ENCODE measurements at places on chromosomes 2 and 18. TPM values are rescaled to one million over a fixed set of nuclear protein-coding genes. Genes with fewer than 3 reads are reported as not detected.

LIMS2 gene
- total RNA-seq, result 44.2 TPM

SOX11 gene
- total RNA-seq, result not detected

CCDC150 gene
- total RNA-seq, result 3.9 TPM

TAF1B gene
- 20.1 TPM for total RNA-seq

SLC9A4 gene
- not detected for total RNA-seq

CLIP4 gene
- total RNA-seq, result 63.1 TPM

POTEC gene
- total RNA-seq, result not detected

KIAA2012 gene
- total RNA-seq, result not detected

TSPYL6 gene
- not detected for total RNA-seq

SYT4 gene
- total RNA-seq, result 4.7 TPM

USP37 gene
- total RNA-seq, result 23.3 TPM

FSHR gene
- not detected for total RNA-seq

OXER1 gene
- total RNA-seq, result 1.2 TPM

CBLN2 gene
- total RNA-seq, result not detected

DNA sequence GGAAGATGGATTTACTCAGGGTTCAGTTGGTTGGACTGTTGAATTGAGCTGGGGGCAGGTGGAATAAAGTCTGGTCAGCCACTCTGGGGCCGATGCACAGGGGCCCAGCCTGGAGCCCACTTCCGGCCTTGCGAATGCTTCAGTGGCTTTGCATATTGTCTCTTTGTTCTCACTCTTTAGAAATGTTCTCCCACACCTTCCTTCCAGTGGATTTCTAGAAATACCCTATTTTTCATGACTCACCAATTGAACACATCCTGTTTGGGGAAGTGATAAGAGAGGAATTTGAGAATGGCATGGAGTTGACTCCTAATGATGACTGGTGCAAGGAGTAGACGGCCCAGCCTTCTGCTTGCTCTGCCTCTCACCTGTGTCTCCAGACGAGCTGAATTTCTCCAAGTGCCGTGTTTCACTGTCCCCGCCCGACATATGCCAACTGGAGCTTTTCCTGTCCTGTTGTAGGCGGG, 28.1 kb downstream of the ASAP2 start:
- H3K4me1 ChIP-seq, result peaks cover 86% of the 10 kb centered on the region
- peak overlapping the region; percentile 83 for H3K27ac ChIP-seq
- no peaks in the 10 kb centered on the region for H3K27me3 ChIP-seq

DNA sequence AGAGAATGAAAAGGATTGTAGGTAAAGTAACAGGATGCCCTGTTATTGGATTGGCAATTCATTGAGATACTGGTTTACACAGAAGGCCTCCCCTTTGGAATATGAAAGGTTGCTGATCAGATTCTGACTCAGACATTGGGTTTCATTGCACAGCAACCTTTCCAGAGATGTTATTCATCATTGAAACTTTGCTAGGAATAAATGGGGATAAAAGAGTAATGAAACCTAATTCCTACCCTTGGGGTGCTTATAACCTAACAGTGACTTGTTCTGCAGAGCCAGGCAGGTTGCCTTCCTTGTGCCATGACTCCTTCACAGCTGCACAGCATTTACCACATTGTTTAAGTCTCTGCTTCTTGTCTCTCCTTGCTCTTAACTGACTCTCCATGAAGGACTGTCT, 5.0 kb downstream of the NAB1 start:
- no peaks in the 10 kb centered on the region for H3K27me3 ChIP-seq
- peaks cover 81% of the 10 kb centered on the region for H3K4me1 ChIP-seq
- no peak for DNase-seq
- no peaks in the 10 kb centered on the region for H3K36me3 ChIP-seq

GRCh38 chr2:239187464-239188253, 213.2 kb downstream of the HDAC4 start:
- no peak overlapping the region for H3K27ac ChIP-seq
- no peak overlapping the region for H3K4me3 ChIP-seq
- no peak for DNase-seq
- no peaks in the 10 kb centered on the region for H3K36me3 ChIP-seq
- H3K27me3 ChIP-seq, result no peaks in the 10 kb centered on the region

- no peaks in the 10 kb centered on the region for H3K27me3 ChIP-seq
- H3K27ac ChIP-seq, result no peak overlapping the region
- no peaks in the 10 kb centered on the region for H3K4me1 ChIP-seq
- H3K36me3 ChIP-seq, result no peaks in the 10 kb centered on the region
Observed at GRCh38 chr2:149221898-149222297, 108.5 kb upstream of the LYPD6 start.

GRCh38 chr2:212958133-212958532, 193.3 kb downstream of the IKZF2 start:
- DNase-seq, result no peak
- no peaks in the 10 kb centered on the region for H3K27me3 ChIP-seq
- H3K4me1 ChIP-seq, result peaks cover 23% of the 10 kb centered on the region
- H3K36me3 ChIP-seq, result no peaks in the 10 kb centered on the region

GRCh38 chr2:80737047-80737446, 432.5 kb upstream of the LRRTM1 start:
- H3K4me1 ChIP-seq, result no peaks in the 10 kb centered on the region
- H3K36me3 ChIP-seq, result no peaks in the 10 kb centered on the region
- no peak overlapping the region for H3K27ac ChIP-seq
- no peak for DNase-seq
- H3K27me3 ChIP-seq, result no peaks in the 10 kb centered on the region
- no peak overlapping the region for H3K4me3 ChIP-seq

DNA sequence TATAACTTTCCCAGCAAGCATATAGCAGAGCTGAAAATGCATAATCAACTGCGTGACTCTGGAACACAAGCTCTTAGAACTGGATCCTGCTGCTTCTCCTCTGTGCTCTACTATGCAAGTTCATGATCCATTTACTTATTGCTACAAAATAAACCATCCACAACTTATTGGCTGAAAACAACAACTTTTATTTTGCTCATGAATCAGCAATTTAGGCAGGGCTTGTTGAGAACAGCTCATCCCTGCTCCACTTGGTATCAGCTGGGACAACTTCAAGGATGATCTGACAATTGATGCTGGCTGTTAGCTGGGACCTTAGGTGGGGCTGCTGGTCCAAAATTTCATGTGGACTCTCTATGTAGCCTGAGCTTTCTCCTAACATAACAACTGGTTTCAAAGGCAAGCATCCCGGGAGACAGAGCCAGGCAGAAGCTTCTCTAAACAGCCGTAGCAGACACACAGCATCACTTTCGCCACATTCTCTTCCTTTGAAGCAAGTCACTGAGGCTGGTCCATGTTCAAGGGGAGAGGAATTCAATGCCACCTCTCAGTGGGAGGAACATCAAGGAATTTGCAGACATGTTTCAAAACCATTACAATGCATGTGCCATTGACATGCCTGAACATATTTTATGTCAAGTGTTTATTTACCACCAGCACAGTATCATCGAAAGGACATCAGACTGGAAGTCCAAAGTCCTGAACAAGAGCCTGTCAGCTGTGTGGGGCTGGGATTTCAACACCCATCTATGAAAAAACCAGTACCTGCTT, 153.1 kb upstream of the PKDCC start:
- H3K4me3 ChIP-seq, result no peak overlapping the region
- no peaks in the 10 kb centered on the region for H3K27me3 ChIP-seq
- H3K4me1 ChIP-seq, result no peaks in the 10 kb centered on the region

DNA sequence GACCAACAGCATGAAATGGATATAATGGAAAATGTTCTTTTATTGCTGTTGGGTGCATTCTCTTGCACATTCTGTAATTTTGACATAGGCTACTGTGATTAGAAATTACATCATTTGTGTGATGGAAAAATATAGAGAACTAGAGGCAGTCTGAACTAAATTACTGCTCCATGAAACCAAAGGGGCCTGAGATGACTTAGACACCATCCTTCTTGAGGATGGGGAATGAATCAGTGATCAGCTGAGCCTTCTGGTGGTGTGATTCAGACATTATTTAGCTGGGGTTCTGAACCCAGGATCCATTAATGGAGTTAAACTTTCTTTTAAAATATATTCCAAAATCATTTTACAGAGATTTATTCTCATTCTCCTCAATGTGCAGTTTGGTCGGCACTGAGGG, 135.8 kb downstream of the LDLRAD4 start:
- H3K4me3 ChIP-seq, result no peak overlapping the region
- H3K27me3 ChIP-seq, result no peaks in the 10 kb centered on the region
- no peak for DNase-seq
- no peak overlapping the region for H3K27ac ChIP-seq

DNA sequence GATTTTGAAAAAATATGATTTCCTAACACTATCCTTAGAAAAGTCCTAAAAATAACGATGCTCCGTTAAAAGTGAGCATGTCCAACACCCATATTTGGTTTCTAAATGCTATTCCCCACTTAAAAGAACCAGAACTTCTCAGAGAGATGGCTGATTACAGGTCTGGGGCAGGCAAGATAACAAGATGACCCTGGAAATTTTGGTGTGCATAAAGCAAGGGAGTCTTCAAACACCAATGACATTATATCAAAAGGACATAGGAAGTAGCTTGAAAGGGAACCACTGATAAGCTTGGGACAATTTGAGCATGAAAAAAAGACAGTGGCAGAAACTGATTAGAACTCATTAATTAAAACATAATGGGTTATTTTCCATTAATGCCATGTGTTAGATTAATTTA, 17.9 kb downstream of the STK17B start:
- H3K36me3 ChIP-seq, result peaks cover 3% of the 10 kb centered on the region
- no peak for DNase-seq
- no peak overlapping the region for H3K27ac ChIP-seq
- H3K4me1 ChIP-seq, result no peaks in the 10 kb centered on the region

DNA sequence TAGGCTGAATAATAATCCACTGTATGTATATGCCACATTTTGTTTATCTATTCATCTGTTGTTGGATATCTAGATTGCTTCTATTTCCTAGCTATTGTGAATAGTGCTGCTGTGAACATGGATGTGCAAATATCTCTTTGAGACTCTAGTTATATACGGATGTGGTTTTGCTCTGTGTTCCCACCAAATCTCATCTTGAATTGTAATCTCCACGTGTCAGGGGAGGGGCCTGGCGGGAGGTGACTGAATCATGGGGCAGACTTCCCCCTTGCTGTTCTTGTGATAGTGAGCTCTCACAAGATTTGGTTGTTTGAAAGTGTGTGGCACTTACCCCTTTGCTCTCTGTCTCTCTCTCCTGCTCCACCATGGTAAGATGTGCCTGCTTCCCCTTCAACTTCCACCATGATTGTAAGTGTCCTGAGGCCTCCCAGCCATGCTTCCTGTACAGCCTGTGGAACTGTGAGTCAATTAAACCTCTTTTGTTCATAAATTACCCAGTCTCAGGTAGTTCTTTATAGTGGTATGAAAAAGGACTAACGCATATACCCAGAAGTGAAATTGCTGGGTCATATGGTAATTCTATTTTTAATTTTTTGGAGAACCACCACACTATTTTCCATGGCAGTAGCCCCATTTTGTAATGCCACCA, 86.1 kb upstream of the UPP2 start:
- no peaks in the 10 kb centered on the region for H3K27me3 ChIP-seq
- H3K36me3 ChIP-seq, result no peaks in the 10 kb centered on the region
- H3K4me3 ChIP-seq, result no peak overlapping the region
- H3K27ac ChIP-seq, result no peak overlapping the region
- DNase-seq, result no peak

- H3K27ac ChIP-seq, result no peak overlapping the region
- H3K4me1 ChIP-seq, result no peaks in the 10 kb centered on the region
- H3K36me3 ChIP-seq, result no peaks in the 10 kb centered on the region
- H3K27me3 ChIP-seq, result no peaks in the 10 kb centered on the region
- DNase-seq, result no peak
Observed at GRCh38 chr2:240662681-240663080, 20.0 kb downstream of the AQP12B start.

GRCh38 chr2:118878531-118879149, 31.2 kb upstream of the EN1 start:
- no peak overlapping the region for H3K4me3 ChIP-seq
- H3K27ac ChIP-seq, result no peak overlapping the region
- no peak for DNase-seq
- H3K36me3 ChIP-seq, result no peaks in the 10 kb centered on the region

- DNase-seq, result no peak
- H3K4me3 ChIP-seq, result no peak overlapping the region
- H3K27me3 ChIP-seq, result no peaks in the 10 kb centered on the region
- peaks cover 35% of the 10 kb centered on the region for H3K4me1 ChIP-seq
Observed at GRCh38 chr2:158772306-158773078, 22.6 kb upstream of the DAPL1 start.

GRCh38 chr2:57177176-57177575, 869.4 kb upstream of the VRK2 start:
- no peaks in the 10 kb centered on the region for H3K27me3 ChIP-seq
- no peaks in the 10 kb centered on the region for H3K4me1 ChIP-seq
- no peak for DNase-seq
- H3K4me3 ChIP-seq, result no peak overlapping the region
- no peaks in the 10 kb centered on the region for H3K36me3 ChIP-seq

DNA sequence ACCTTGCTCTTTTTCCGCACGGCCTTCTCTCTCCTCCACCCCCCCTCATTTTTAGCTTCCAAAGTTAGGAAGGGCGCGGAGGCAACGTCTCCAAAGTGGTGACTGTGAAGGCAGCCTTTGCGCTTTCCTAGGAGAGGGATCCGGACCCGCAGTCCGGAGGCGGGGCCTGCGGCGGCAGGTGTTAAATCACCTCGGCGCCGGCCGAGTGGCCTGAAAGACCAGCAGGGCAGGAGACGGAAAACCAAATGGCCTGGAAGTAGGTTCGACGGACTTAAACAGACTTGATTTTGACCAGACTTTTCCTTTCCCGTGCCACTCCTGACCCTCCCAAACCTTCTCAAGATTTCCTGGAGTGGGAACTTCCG, 615 bp downstream of the GORASP2 start:
- H3K36me3 ChIP-seq, result no peaks in the 10 kb centered on the region
- H3K4me3 ChIP-seq, result peak overlapping the region; percentile 65
- no peaks in the 10 kb centered on the region for H3K27me3 ChIP-seq

DNA sequence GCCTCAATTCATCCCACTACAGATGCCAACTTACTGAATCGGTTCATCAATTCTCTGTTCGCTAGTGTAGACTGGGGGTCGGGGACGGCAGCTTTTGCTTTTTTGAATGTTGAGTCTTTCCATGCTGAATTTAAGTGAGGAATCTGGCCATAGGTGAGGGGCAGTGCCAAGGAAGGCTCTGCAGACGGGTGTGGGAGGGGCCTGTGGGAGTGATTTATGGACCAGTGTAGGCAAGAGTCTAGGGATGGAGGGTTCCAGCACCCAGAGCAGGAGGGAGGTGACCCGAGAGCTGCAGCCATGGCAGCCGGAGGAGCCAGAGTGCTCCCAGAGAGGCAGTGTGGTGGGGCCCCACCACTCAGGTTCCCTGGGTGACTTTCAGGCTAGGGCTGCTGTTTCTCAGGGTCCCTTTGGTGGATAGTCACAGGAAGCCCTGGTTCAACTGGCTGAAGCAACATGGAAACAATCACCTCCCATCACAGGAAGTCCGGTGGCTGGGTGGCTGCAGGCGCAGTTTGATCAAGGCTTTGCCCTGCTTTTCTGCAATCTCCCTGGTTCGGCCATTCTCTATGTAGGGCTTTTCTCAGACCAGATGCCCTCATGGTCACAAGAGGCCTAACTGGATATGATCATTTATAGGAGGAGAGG, 16.9 kb upstream of the TEX44 start:
- H3K27ac ChIP-seq, result no peak overlapping the region
- no peaks in the 10 kb centered on the region for H3K27me3 ChIP-seq
- H3K4me3 ChIP-seq, result no peak overlapping the region
- no peak for DNase-seq
- peaks cover 9% of the 10 kb centered on the region for H3K4me1 ChIP-seq

All from vagina (tissue), 2 donors.